ENCODE measurements at places on chromosomes 11 and 22.

- DNase-seq: peak; percentile 22
Observed at GRCh38 chr11:69010964-69011623, 2.0 kb downstream of the MRGPRF start.

- no peak for DNase-seq
Observed at GRCh38 chr11:104897891-104898684, at the start of gene CASP12. Gene CASP12, minus strand, starts transcription at chr11:104898460.

DNA sequence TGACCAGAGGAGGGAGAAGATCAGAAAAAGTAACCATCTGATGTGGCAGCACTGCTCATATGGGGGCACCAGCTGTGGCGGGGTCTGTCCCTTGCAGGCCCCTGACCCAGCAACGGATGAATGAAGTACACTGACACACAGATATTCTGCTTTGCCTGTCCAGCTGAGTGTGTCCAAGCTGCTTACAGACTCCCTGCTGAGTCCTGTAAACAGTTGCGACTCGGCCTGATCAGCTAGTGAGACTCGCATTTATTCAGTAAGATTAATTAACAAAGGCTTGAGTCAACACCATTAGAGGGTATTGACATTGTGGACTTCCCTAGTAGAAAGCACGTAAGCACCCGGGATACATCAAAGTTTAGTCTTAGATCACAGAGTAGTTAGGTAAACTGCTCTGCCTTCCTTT lies 15.3 kb upstream of the OR10D3 start:
- DNase-seq: no peak

DNA sequence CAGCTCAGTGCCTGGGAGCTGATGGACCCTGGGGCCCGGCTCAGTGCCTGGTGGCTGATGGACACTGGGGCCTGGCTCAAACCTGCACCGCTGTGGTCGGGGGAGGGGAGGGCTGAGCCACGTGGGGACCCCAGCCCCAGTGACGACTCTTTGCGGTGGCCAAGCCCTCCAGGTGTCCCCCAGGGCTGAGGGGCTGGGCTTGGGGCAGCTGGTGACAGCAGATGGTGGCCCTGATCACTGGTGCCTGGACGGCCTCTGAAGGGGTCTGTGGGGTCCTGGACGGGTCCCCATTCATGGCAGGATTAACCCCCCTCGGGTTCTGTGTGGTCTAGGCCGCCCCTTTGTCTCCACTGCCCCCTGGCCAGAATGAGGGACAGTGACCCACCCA lies 3.4 kb upstream of the MUC5B start:
- DNase-seq: no peak

DNA sequence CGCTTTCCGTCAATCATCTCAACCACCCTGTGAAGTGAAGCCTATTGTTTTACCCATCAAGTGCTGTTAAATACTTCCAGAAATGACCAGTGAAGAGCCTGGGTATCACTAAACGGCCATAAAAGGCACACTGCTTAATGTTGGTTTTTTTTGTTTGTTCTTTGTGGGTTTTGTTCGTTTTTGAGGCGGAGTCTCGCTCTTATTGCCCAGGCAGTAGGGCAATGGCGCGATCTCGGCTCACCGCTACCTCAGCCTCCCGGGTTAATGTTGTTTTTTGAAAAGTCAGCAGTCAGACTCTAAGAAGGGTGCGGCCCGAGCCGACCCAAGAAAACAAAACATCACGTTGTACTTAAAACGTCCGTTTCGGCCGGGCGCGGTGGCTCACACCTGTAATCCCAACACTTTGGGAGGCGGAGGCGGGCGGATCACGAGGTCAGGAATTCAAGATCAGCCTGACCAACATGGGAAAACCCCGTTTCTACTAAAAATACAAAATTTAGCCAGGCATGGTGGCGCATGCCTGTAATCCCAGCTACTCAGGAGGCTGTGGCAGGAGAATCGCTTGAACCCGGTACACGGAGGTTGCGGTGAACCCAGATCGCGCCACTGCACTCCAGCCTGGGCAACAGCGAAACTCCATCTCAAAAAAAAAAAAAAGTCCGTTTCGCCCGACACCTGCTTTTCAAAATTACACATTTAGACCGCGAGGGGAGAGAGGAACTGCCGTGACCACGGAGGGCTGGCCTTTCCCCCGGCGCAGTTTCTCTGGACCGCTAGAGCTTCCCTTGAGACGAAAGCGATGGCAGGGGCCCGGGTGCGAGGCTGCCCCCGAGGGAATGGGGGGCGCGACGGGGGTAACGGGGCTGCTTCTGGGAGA lies 714 bp downstream of the CD59 start:
- peak; percentile 46 for DNase-seq

DNA sequence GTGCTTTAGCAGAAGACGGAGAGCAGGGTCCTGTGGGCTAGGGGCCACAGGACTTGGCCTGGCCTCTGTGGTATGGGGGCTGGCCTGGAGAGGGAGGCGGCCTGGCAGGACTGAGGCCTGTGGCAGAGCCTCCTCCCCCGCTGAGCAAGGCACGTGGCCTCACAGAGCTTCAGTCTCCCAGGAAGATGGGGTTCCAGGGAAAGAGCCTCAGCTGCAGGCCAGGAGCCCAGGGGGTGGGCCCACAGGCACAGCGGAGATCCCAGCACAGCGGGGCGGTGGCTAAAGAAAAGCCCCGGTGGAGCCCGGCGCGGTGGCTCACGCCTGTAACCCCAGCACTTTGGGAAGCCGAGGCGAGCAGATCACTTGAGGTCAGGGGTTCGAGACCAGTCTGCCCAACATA lies 2.2 kb downstream of the MAPK12 start:
- DNase-seq: no peak

DNA sequence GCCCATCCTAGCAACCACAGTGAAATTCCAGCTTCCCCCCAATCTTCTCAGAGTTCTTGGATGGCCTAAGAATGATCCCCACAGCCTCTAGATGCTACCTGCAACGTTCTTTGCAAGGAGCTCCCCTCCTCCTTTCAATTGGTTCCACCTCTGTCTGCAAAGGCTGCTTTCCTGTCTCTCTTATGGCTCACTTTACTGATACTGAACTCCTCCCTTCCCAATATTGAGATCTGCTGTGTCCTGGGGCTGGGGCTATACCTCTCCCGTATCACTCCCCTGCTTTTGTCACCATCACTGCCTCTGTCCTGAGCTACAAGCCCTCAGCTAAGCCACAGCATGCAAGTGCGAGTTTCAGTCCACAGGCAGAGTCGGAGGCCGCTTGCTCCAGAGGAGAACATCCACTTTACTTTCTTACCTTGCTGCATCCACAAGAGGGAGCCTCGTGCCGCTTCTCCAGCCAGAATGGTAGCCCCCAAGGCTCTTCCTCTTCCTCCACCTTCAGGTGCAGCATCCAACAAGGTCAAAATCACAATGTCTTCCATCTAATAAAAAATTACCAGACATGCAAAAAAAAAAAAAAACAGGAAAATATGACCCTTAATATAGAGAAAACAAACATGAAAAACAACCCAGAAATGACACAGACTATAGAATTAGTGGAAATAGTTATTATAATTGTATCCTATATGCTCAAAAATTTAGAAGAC lies 48.6 kb upstream of the TMEM45B start:
- DNase-seq: no peak

DNA sequence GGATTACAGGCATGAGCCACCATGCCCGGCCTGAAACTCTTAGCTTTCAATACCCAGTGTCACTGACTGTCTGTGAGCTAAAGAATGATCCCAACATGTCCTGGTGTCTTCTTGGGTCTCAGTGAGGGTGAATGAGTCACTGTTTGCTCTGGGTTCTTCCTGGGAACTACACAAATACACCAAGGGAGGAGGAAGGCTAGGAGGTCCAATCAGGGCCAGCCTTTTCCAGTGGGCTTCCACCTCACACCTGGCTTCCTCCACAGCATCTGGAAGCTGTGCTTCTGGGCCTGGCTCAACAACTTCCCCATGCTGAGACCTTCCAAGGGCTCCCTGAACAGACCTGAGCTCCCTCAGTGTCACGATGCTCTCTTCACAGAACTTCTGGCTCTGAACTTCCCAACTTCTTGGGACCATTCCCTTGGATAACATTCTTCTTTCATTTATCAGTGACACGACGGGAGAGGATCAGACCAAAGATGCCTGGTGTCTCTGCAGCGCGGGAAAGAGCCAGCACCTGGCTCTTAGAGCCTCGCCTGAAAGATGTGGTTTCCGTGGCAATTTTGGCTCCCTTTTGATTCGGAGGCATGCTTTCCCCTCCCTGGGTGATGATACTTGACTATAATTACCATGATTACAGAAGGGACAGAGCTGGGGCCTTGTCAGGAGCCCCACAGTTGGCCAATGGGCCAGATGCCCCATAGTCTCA lies 22.3 kb upstream of the CHRM4 start:
- no peak for DNase-seq

Measured in CD4-positive, alpha-beta T cell treated with Interferon alpha-2 for 1 hour (primary cell).